ENCODE measurements at places on chromosomes 3 and 15.

GRCh38 chr3:51687431-51688205, 16.6 kb downstream of the TEX264 start:
- no peak for DNase-seq

DNA sequence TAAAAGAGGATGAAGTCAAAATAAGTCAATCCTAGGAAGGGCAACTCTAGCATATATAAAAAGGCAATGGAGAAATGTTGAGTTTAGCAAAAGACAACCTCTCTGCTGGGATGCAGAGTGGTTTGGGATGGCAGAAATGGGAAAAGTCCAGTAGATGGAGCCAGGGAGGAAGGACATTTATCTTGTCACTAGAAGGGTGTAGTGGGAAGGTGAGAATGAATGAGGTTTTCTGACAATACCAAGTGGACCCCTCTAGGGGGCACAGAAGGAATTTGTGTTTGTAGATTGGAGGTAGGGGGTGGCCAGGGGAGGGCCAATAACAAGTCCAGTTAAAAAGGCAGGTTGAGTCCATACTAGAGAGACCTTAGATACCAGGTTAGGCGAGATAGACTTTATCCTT, 80.0 kb downstream of the THSD4 start:
- no peak for DNase-seq

DNA sequence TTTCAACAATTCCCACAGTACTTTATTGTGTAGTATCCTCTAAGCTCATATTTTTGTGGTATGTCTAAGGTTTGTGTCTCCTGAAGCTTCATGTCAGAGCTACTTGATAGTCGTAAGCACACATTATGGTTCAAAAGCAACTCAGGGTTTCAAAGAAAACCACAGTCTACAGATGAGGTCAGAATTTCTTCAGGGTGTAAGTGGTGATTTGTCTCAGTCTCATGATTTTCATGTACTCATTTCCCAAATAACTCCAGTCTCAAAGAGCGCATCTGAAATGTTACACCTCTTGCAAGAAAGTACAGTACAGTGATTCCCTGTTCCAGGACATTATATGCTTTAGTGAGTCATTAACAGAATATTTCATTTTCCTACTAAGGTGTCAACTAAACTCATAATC, 47.5 kb upstream of the SSR3 start:
- DNase-seq, result no peak

GRCh38 chr3:23365066-23365465, 161.9 kb downstream of the UBE2E2 start:
- no peak for DNase-seq
